ENCODE measurements at places on chromosomes 1 and 21.

DNA sequence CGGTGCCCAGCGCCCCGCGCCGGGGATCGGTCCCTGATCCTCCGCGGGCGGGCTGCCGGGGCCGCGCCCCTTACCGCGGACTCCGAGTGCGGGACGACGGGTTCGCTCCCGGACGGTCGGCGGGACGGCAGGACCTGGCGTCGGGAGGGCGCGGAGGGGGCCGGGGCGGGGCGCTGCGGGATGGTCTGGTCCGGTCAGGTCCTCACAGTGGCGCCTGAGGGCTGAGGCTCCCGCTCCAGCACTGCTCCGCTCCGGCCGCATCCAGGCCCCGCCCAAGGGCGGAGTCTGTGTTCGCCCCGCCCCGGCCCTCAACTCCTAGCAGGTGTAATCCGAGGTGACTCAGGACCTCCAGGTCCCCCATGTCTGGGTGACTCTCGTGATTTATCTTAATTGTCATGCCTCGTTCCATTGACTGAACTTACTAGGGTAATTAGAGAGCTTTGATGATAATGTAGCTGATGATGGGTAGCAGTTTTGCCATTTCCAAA is at the start of gene RAB3B:
Gene RAB3B, minus strand, starts transcription at position 223 of the 488 bp plus-strand sequence. CDS start 13,583 bp downstream, outside the sequence.
- peak; percentile 68 for DNase-seq

DNA sequence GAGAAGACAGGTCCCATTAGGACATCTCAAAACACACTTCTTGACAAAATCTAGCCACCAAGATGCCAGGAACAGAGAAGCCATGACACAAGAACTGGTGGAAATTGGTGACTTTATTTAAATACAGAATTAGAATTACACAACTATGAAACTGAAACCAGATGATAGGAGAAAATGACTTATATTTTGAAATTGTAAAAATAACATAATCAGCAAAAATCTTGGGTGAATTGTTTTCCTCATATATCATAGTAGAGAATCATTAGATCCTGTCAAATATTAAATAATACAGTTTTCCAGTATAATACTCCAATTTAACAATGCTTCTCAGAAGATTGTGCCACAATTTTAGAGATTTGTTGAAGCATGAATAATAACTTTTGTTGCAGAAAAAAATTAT is 81.5 kb upstream of the MROH9 start:
- DNase-seq, result peak; percentile 15

GRCh38 chr1:28519946-28520725 is 14.3 kb downstream of the RCC1 start:
- DNase-seq, result no peak

DNA sequence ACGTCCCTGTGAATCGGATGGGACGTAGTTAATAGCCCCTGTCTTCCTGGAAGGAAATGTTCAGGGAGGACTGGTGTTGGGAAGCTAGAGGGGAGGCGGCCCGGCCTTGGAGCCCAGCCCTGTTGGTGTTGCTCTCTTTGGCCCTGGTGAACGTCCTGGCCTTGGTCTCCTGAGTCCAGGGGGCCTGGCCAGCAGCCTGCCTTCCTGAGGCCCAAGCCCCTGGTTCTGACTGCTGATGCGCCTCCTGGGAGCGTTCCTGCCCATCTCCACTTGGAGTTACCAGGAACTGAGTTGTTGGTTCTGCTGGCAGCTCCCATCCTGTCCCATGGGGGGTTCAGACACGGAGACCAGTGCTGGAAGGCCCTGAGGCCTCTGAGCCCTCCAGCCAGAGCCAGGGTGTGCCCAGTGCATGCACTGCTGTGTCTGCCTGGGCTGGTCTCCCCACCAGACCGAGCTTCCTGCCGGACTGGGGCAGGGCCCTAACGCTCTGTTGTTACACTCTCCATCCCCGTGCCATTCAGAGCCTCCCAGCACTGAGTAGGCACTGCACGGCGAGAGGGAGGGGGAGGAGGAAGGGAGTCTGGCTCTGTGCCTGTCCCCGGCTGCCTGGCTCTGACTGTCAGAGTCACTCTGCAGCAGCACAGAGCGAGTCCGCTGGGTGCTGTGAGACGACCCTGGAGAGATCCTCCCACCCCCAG is 382.5 kb upstream of the VAMP3 start:
- DNase-seq, result no peak

GRCh38 chr1:109025694-109026093 is 16.2 kb downstream of the WDR47 start:
- DNase-seq, result no peak

DNA sequence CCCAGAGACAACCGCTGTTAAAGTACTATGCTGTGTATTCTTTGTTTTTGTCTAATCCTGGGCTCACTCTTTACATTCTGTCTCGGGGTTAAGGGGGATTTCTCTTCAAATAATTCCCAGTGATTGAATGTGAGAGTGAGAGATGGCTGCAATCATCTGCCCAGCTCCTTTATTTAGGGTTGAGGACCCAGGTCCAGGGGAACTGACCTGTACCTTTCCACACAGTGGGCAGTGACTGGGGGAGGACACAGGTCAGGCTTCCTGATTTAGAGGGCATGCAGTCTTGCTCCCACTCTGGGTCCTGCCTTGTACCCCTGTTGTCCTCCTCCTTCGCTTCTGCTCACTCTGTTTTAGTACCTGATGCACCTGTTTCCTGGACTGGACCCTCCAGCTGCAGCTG is 22.0 kb downstream of the PHGDH start:
- DNase-seq, result no peak

GRCh38 chr1:33393524-33393923 is 37.4 kb downstream of the PHC2 start:
- no peak for DNase-seq

GRCh38 chr1:1419363-1419812 is 1.7 kb downstream of the ANKRD65 start:
- no peak for DNase-seq

DNA sequence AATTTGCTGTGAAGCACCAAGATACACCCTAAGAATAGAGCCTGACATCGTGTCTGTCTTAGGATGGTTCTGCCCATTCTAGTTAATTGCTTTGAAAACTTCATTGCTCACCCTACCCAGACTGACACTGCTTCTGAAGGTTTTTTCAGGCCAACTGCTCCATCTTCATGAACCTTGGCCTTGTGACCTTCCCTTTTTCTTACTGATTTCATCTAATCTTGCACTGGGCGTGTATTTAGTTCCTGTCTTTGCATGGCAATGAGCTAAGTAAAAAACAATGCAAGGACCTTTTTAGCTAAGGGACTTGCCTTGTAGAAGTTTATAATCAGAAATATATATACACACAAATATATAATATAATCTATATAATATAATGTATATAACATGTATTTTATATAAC is 108.0 kb downstream of the PBX1 start:
- DNase-seq, result no peak

- no peak for DNase-seq
Measured at GRCh38 chr1:236727521-236727920, 41.2 kb downstream of the ACTN2 start.

- DNase-seq, result no peak
Measured at GRCh38 chr1:93414749-93415148, 33.2 kb upstream of the FNBP1L start.

DNA sequence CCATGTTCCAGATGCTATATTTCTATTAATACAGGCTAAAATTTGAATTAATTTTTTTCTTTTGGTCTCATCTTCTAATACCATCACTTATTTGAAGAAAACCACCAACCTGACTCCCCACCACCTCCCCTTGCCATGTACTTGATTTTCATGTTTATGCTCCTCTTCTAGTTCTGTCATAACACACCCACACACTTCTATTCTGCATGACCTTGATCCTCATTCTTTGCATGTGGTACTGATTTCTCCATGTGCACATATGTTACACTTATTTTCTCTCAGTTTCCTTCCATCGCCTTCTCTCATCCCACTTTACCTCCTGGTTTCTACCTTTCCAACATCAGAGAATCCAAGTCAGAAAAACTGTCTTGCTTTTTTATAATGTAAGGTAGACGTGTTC is 78.9 kb upstream of the ARID1A start:
- DNase-seq, result no peak

- DNase-seq, result peak; percentile 52
Measured at GRCh38 chr1:40948741-40949443, 30.6 kb upstream of the CTPS1 start.

GRCh38 chr1:30111431-30111830 is 612.0 kb downstream of the MATN1 start:
- DNase-seq, result peak; percentile 33

GRCh38 chr1:156281693-156282478 is 739 bp downstream of the SMG5 start:
- peak; percentile 48 for DNase-seq

DNA sequence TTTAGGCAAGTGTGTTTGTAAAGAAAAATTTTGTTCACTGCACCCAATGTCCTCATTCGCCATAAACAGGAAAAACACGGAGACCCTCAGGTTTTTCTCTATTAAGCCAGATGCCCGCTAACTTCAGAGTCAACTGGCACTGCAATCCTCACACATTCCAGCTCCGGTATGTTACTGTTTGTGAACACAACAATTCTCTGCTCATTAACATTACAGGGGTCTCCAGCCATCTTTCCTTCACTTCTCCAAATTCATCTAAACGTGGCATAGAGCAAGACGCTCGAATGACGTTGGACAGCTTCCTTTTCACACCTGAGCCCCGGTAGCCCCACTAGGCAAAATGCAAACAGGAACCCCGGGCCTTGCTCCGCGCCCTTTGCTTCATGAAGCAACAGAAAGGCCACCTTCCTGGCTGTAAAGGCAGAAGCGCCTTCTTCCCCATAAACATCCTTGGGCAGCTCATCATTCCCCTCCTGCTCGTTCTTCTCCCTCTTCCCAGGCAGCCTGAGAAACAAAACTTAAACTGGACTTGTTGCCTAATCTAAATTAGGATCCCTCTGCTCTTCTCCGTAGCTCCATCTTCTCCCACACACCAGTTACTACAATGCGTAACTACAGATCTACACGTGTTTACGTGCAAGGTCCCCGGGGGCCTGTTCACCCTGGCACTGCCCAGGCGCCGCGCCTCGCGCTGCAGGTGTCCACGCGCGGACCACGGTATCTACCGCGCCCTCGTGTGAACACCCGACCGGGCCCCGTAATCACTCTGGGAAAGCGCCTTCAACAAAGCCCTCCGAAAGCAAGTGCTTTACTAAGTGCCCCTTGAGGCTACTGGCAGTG is 1.2 kb downstream of the LBR start:
- DNase-seq, result peak; percentile 54

Data from GM12865 (cell line).